ENCODE measurements at places on chromosomes 7 and 10.

DNA sequence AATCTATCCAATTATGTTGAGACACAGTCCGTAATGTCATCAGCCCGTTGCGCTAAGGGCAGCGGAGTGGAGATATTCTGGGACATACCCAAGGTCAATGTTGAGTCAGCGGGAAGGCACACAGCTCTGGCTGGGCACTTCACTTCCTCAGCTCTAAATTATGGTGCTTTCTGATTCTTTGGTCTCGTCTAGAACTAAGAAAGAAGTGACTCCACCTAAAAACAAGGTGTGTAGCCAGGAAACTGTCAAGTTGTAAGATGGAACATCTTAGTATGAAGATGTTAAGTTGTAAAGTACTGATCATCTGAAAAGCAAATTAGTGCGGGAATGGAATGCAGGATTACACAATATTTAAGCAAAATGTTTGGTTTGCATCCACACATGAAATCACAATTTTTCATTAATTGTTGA, 43.1 kb downstream of the BAIAP2L1 start:
- no peak for DNase-seq

GRCh38 chr7:16815001-16815400, 10.2 kb upstream of the AGR2 start:
- no peak for DNase-seq

- DNase-seq: no peak
Measured at GRCh38 chr10:64786989-64787388, 1265.8 kb downstream of the REEP3 start.

GRCh38 chr7:116674508-116675173, 2.6 kb downstream of the MET start:
- no peak for DNase-seq

DNA sequence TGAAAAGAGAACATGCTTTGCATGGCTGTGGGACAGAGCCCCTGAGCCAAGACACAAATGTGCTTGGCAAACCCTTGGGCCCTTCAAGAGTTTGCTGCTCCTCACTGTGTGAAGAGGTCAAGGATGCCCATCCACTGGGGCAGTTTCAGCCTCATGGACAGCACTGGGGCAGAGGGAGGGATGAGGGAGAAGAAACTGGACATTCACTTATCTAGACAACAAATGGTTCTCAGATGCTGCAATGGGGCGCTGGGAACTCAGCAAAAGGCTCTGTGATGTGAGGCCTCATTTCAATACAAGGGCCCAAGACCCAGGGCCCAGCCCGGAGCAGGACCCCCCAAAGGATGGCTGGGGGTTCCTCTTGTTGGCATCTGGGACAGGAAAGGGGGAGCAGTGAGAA, 49.1 kb downstream of the EBF3 start:
- no peak for DNase-seq

GRCh38 chr10:123878666-123879303, 12.8 kb downstream of the CPXM2 start:
- DNase-seq: no peak

DNA sequence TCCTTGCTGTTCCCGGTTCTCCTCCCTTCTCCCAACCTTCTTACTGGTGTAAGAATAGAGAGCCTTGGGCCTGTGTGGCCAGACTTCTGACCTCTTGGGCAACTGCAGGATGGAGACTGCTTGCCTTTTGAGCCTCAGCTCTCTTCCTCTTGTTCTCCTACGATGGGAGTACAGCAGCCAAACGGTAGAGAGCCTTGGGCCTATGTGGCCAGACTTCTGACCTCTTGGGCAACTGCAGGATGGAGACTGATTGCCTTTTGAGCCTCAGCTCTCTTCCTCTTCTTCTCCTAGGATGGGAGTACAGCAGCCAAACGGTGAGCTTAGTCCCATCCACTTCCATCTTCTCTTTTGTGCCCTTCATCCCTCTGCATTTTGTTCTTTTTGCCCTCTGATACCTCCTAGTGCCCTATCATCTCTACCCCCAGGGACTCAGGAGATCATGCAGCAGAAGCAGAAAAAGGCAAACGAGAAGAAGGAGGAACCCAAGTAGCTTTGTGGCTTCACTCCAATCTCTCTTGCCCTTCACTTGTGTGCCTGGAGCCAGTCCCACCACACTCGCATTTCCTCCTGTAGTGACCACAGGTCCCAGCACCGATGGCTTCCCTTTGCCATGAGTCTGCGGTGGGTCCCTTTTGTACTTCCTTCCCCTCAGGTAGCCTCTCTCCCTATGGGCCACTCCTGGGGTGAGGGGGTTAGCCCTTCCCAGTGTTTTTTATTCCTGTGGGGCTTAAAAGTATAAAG, 15.3 kb downstream of the SLC25A13 start:
- DNase-seq: no peak

- no peak for DNase-seq
Measured at GRCh38 chr10:25682203-25682851, 251.7 kb upstream of the MYO3A start.

GRCh38 chr7:77702968-77703472, 6.8 kb downstream of the RSBN1L start:
- no peak for DNase-seq

GRCh38 chr7:50446542-50446960, 3.6 kb downstream of the FIGNL1 start:
- no peak for DNase-seq

Data from vagina (tissue), 2 donors.